ENCODE measurements at places on chromosomes 4 and X. TPM values are rescaled to one million over a fixed set of nuclear protein-coding genes. Genes with fewer than 3 reads are reported as not detected.

PLAC1 gene
- not detected for polyA plus RNA-seq

ZMAT1 gene
- polyA plus RNA-seq, result 8.5 TPM

RASGEF1B gene
- 8.3 TPM for polyA plus RNA-seq

TRPC3 gene
- 0.17 TPM for polyA plus RNA-seq

ADH1B gene
- 38.6 TPM for polyA plus RNA-seq

BRS3 gene
- polyA plus RNA-seq, result not detected

CLNK gene
- polyA plus RNA-seq, result 4.8 TPM

TCEAL3 gene
- 70.1 TPM for polyA plus RNA-seq

IL15 gene
- 4.8 TPM for polyA plus RNA-seq

Measured in kidney (tissue), 22 donors.